ENCODE measurements at places on chromosomes 4 and X.
A peak's percentile ranks its signal among the peaks of the same experiment; 100 is the strongest.

DNA sequence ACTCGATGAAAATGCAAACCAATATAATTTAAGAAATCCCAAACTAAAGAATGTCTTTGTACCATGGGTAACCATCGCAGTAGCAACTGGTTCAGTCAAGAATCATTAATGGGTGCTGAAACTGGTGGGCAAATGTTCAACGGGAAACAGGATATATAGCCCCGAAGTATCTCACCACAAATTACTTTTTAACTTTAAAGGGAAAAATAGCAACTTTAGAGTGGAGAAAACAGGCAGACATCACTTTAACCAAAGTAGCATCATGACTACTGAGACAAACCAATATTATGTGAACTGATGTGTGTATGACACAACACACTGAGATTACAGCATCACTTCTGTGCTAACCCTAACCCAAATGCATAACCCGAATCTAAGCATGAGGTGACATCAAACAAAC lies 33.8 kb upstream of the SLAIN2 start:
- no peak for DNase-seq

- no peak for DNase-seq
Measured at GRCh38 chr4:2320746-2321145, 58.8 kb upstream of the MXD4 start.

GRCh38 chrX:129654652-129655546 lies at the start of gene APLN:
Gene APLN, minus strand, starts transcription at chrX:129654956. Its CDS starts 326 bp downstream, at chrX:129654630.
- DNase-seq, result peak; percentile 2

- DNase-seq, result no peak
Measured at GRCh38 chr4:74166135-74166534, 8.2 kb downstream of the MTHFD2L start.

- DNase-seq, result no peak
Measured at GRCh38 chrX:153966283-153966688, 5.3 kb downstream of the HCFC1 start.

GRCh38 chrX:40174001-40174853 lies 76.5 kb upstream of the BCOR start:
- no peak for DNase-seq

GRCh38 chrX:74383611-74384010 lies 37.7 kb upstream of the SLC16A2 start:
- DNase-seq, result no peak

GRCh38 chrX:101460669-101461068 lies 24.6 kb upstream of the ARMCX4 start:
- DNase-seq, result no peak

DNA sequence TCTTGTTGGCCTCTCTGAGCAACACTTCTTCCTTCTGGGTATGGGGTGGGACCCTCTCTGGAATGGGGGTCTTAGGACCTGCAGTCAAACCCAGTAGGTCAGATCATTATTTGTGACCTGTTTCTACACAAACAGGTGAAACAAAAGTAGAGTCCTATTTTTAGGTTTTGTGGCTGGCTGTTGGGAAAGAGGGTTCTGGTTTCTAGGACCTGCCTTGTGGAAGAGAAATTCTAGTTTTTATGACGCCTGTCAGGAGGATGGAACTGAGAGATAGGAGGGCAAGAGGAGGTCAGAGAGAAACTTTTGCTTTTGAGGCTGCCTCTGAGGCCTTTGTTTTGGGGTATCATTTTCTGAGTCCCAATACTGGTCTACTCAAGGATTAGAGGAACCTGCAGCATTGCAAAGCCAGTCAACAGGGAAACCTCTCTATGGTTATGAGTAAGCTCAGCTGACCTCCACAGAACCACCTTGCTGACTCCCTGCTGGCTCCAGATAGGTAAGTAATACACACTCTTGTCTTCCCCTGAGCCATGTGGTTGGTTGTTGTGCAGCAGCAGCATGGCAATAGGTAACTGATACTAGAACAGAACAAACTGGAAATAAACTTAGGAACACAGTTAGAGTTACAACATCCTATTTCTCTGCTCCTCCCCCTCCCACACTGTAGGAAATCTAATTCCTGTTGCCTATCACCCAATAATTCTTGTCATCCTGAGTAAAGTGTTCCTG lies 114.7 kb upstream of the VCX3B start:
- no peak for DNase-seq

DNA sequence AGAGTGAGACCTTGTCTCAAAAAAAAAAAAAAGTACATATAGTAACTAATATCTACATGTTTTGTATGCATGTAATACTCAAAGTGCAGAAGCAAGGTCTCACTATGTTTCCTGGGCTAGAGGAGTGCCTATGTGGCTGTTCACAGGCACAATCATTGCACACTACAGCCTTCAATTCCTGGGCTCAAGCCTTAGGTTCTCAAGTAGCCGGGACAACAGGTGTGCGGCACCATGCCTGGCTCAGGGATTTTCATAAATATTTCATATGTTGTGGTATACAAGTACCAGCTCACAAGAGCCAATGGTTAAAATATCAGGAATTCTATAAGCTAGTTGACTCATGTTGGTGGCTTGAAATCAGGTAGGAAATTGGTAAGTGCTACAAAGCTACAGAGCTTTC lies 94.8 kb downstream of the LARP7 start:
- DNase-seq, result no peak

DNA sequence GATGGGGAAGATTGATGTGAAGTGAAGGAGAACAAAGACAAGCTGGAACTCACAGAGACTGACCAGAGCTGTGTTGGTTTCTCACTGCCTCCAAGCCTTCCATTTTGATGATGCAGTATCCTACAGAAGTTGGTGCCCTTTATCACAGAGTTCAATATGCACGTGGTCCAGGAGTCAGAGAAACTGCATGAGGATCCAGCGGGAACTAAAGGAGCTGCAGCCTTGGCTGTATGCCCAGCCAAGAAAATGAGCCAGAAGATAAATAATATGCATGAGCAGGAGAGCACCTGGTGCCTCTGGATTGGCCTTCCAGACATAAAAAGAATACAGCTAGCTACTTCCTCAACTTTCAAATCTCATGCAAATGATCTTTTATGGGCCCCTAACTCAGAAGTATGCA lies 44.3 kb upstream of the DCLK2 start:
- no peak for DNase-seq

GRCh38 chr4:149741186-149741831 lies 74.3 kb downstream of the IQCM start:
- no peak for DNase-seq

GRCh38 chrX:69618803-69619202 lies 2.9 kb downstream of the EDA start:
- DNase-seq, result no peak

DNA sequence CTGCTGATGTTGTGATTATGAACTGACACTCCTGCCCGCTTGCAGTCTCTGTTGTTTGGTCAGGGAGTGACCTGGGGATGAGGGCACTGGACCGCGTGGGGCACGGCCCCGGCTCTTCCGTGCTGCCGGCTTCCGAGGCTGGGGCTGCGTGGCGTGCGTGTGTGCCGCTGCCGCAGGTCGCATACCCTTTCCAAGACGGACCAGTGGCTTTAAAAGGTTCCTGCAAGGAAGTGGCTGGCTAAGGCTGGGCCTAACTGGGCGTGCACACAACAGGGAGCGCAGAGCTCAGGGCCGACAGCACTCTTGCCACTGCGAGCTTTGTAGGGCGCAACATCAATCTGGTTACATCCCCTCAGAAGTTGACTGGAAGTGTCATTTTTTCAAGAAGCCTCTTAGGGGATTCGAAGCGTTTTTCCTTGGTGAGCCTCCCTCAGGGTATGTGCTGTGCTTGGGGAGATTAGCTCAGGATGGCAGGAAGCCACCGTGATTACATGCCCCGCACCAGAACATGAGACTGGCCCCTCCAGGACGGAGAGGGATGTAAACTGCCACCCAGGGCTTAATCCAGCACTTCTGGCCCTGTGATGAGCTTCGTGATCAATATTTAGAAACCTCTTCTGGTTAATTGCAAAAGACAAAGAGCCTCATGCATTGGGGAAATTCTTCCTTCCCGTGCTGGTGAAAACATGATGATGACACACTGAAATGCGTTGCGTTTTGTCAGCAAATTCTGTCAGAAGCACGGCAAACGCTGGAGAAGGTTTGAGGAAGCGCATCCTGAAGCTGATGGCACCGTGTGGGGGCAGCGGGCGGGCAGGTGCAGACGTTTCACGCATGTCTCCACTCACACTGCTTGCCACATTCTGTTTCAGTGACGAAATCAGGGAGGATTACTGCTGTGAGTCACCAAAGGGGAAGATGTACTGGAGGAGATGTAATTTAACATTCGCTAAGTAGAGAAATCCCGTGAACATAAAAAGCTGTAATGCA lies 11.1 kb downstream of the MAEA start:
- no peak for DNase-seq

GRCh38 chr4:70544279-70544868 lies 26.0 kb downstream of the AMTN start:
- DNase-seq, result no peak

- no peak for DNase-seq
Measured at GRCh38 chrX:261919-262352, 19.2 kb upstream of the PLCXD1 start.

GRCh38 chr4:80309294-80310004 lies 26.1 kb upstream of the CFAP299 start:
- DNase-seq, result no peak

GRCh38 chr4:3522326-3522640 lies 9.9 kb downstream of the LRPAP1 start:
- no peak for DNase-seq

- DNase-seq, result no peak
Measured at GRCh38 chr4:173879509-173879908, 349.5 kb upstream of the HAND2 start.

DNA sequence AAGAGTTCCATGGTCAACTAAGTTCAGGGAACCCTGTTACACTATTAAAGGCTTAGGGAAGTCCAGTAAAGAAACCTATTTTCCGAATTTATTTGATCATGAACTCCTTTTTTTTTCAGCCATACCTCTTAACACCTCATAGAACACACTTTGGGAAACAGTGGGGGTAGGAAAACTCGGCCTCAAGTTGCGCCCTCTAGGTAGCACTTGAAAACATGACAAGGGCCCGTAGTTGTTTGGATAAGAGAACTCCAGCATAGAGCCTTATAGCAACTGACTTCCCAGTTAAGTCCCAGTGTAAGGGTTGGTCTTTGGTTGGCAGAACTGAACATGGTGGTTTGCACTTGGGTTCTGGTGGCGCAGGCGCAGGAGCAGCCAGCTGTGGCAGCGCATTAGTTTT lies 14.4 kb downstream of the OGT start:
- no peak for DNase-seq

DNA sequence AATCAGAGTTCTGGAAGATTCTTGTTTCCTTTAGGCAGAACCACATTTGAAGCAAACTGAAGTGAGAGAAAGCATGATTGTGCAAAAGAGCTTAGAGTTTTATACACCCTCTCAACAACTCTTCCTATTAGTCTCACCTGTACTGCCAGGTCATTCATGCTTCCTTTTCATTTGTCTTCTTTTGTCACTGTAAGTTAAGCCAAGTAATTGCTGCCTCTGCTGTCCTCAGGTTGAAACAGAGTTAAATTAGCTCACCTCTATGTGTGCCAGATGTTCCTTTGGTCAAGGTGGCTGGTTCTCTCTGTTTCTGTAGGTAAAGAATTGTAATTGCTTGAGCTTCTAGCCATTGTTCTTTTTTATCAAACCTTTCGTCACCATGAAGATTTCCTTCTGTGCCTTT lies 41.1 kb upstream of the HPGD start:
- no peak for DNase-seq

- DNase-seq, result no peak
Measured at GRCh38 chrX:3295731-3296130, 50.7 kb downstream of the MXRA5 start.

DNA sequence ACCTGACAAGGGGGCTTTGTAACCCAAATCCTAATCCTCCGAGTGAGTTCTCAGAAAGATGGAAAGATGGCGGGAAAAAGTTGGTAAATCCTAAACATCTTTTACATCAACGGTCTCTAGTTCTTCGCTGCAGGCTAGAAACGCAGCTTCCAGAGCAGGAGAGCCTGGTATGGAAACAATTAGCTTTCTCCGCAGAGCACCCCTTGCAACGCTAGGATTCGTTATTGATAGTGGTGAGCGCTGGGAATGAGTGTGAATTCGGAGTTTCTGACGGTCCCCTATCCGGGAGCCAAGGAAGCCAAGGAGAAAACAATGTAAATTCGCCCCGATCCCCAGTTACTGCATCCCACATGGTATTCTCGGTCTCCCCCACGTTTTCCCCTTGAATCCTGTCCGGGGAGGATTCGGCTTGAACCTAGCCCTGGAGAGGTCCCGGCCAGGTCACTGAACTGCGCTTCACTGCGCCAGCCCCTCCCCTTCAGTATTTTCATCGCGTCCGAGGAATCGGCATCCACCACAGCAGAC lies 4.7 kb upstream of the NEUROG2 start:
- no peak for DNase-seq

DNA sequence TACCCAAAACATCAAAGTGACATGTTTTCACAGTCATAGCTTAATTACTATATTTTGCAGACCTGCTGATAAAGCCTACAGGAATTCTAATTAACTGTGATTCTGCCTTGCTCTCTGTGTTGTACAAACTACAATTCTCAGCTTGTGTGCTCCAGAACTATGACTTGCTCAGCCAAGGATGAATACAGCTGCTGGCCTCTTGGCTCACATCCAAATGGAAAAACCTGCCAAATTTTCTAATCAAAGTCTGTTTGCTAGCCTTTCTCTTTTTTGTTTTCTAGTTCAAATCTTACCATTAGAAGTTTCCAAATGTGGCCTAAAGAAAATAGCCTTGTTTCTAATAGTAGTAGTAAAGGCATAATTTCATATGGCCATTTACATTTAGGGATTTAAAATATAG lies 1176.8 kb downstream of the FAM133A start:
- DNase-seq, result no peak

DNA sequence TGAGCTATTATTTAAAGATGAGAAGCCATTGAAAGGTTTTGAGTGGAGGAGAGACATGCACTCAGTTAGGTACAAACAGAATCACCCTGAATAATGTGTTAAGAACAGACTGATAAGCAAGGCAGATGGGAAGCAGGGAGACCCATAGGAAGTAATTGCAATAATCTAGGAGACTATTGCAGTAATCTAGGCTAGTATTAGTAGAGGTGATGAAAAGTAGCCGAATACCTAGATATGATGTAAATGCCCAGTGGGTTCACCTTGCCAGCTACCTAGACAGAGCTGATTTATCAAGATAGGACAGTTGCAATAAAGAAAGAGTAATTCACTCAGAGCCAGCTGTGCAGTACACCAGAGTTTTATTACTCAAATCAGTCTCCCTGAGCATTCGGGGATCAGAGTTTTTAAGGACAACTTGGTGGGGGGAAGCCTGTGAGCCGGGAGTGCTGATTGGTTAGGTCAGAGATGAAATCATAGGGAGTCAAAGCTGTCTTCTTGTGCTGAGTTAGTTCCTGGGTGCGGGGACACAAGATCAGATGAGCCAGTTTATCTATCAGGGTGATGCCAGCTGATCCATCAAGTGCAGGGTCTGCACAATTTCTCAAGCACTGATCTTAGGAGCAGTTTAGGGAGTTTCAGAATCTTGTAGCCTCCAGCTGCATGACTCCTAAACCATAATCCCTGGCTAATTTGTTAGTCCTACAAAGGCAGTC lies 427.5 kb downstream of the RPA4 start:
- no peak for DNase-seq

DNA sequence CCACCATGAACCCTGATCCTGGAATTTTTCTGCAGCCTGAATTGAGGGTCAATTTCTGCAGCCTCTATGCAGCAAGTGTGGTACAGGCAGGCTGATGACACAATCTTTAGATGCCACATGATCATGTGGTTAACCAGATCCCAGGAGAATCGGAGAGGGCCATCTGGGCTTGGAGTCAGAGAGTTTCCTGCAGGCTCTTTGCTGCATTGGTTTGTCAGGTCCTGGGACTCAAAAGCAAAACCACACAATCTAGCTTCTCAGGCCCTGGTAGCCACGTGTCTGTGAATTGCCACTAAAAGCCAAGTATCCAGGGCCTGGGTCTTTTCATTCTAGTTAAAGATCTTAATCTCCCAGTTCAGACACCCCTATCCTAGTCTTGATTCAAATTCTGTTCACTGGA lies 464.5 kb downstream of the BCOR start:
- no peak for DNase-seq

Data from activated CD8-positive, alpha-beta memory T cell treated with anti-CD3 and anti-CD28 coated beads for 48 hours (primary cell).